ENCODE measurements at places on chromosomes 5 and 9. TPM values are rescaled to one million over a fixed set of nuclear protein-coding genes. Genes with fewer than 3 reads are reported as not detected.

The SQSTM1 gene
- total RNA-seq = 229 TPM

The KIAA1958 gene
- total RNA-seq = 5.4 TPM

The PRDM9 gene
- not detected for total RNA-seq

The TLX3 gene
- not detected for total RNA-seq

The PCDHA9 gene
- total RNA-seq = not detected

The LECT2 gene
- total RNA-seq = not detected

The DMRT3 gene
- not detected for total RNA-seq

The ZFYVE16 gene
- total RNA-seq = 30.9 TPM

The PGM5 gene
- total RNA-seq = 0.21 TPM

The FAT2 gene
- total RNA-seq = not detected

The C5orf58 gene
- total RNA-seq = not detected

The FCHO2 gene
- total RNA-seq = 3.3 TPM

The HAVCR2 gene
- total RNA-seq = 27.3 TPM

The SARDH gene
- 4.7 TPM for total RNA-seq

The FGF10 gene
- total RNA-seq = not detected

The ZNF618 gene
- 0.94 TPM for total RNA-seq

The BAAT gene
- 0.10 TPM for total RNA-seq

The ZBED3 gene
- 1.9 TPM for total RNA-seq
